ENCODE measurements at places on chromosomes 2 and 18. TPM values are rescaled to one million over a fixed set of nuclear protein-coding genes. Genes with fewer than 3 reads are reported as not detected.
A peak's percentile ranks its signal among the peaks of the same experiment; 100 is the strongest.

DNA sequence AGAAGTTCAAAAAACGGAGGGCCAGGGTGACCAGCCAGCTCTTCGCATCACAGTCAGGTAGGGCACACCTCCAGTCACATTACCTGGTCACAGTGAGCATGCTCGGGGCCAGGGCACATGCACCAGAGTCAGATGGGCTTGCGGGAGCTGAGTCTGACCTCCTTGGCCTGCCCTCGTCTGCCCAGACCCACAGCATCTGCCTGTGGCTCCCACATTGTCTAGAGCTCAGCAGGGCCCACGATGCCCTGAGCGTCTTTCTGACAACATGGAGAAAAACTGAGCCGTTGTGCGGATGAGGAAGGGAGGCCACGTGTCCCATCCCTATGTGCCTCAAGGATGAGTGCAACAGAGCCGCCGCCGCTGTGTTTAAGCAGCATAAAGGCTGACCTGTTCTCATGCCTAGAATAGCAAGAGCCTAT lies 37.6 kb downstream of the CRACDL start:
- H3K27me3 ChIP-seq: peaks cover 17% of the 10 kb centered on the region
- H3K36me3 ChIP-seq: no peaks in the 10 kb centered on the region
- no peak overlapping the region for H3K4me3 ChIP-seq
- no peak overlapping the region for H3K27ac ChIP-seq
- DNase-seq: no peak

GRCh38 chr18:25141886-25142285 lies 210.1 kb downstream of the ZNF521 start:
- no peaks in the 10 kb centered on the region for H3K4me1 ChIP-seq
- DNase-seq: no peak
- no peak overlapping the region for H3K4me3 ChIP-seq
- no peak overlapping the region for H3K27ac ChIP-seq
- no peaks in the 10 kb centered on the region for H3K27me3 ChIP-seq

DNA sequence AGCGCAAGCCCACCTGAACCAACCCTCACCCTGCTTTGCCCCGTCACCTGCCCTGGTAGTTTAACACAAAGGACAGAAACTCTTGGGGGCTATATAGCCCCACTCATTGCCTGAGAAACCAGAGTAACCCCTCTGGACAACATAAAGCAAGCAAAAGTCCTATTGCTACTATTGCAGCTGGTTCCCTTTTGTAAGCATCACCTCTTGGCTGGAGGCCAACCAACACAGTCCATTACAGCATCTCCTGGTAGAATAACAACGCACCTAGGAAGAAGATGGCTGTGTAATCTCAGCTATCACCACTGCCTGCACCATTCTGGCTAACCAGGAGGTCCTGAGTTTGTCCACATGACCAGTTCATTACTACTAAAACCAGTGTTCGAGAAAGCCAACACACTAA lies 36.4 kb downstream of the FLACC1 start:
- no peaks in the 10 kb centered on the region for H3K27me3 ChIP-seq
- no peak for DNase-seq
- H3K27ac ChIP-seq: no peak overlapping the region
- H3K36me3 ChIP-seq: no peaks in the 10 kb centered on the region
- no peak overlapping the region for H3K4me3 ChIP-seq

DNA sequence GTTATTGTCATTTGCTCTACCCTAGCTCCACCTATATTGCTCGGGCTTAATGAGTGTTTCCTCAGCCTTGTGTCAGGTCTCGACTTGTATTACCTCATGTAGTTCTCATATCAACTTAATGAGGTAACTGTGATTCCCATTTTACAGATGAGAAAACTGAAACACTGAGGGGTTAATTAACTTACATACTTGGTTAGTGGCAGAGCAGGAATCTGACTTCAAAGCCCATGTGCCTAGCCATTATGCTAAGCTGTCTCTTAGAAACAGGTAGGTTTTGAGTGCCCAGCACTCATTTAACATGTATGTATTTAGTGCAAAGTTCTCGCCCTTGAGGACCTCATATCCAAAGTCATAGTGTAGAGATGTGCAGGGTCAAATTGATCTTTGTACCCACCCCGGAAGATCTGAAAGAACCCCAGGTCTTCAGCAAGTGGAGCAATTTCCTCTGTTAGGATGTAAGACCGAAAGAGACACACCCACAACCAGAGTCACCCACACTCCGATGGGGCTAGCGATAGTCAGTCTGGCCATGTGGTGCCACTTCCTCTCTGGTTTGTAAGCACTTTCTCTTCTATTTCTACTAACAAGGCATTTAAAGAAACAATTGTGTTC lies 121.0 kb upstream of the SLC39A10 start:
- no peak for DNase-seq
- H3K4me1 ChIP-seq: peaks cover 50% of the 10 kb centered on the region
- H3K27me3 ChIP-seq: no peaks in the 10 kb centered on the region
- H3K36me3 ChIP-seq: no peaks in the 10 kb centered on the region
- peak overlapping the region; percentile 73 for H3K4me3 ChIP-seq
- H3K27ac ChIP-seq: peak overlapping the region; percentile 96

DNA sequence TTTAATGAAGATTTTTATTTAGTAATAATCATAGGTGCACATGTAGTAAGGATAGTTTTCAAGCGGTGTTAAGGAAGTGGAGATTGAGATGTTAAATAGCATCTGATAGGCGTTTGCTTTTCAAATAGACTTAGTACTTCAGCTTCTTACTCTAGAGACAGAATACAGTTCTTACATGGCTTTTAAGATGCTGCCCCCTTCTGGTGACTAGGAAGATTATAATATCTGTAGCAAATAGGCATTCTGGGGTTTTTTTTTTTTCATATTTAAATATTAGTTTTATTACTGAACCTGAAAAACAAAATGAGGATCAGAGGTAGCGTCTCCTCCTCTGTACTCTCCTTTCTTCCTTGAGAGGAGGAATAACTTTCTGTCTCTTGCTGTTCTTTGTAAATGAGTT lies 100.2 kb downstream of the AGAP1 start:
- DNase-seq: no peak
- H3K4me1 ChIP-seq: peaks cover 2% of the 10 kb centered on the region
- H3K27me3 ChIP-seq: peaks cover 13% of the 10 kb centered on the region

DNA sequence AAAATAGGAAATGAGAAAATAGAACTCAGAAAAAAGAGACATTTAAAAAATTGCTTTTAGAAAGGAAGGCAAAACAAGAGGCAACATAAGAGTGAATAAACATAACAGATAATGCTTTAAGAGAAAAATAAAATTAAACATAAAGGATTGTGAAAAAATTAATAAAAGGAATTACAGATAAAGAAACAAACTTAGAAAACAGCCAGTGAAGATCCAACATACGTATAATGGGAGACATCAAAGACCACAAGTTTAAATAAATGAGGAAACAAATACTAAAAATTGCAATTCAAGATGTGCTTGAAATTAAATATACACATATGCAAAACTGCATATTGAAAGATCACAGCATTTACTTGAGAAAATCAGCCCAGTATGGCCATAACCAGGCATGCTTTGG lies 448.9 kb downstream of the NBAS start:
- no peak for DNase-seq
- H3K4me3 ChIP-seq: no peak overlapping the region
- no peaks in the 10 kb centered on the region for H3K4me1 ChIP-seq
- peaks cover 2% of the 10 kb centered on the region for H3K36me3 ChIP-seq

The METTL5 gene
- total RNA-seq: 22.9 TPM

Measured in T-helper 17 cell (primary cell).